ENCODE measurements at places on chromosomes 12 and 14.

GRCh38 chr12:78407722-78408121 lies 456.9 kb upstream of the SYT1 start:
- DNase-seq = no peak

- DNase-seq = no peak
Observed at GRCh38 chr12:111260732-111261131, 108.2 kb downstream of the PHETA1 start.

DNA sequence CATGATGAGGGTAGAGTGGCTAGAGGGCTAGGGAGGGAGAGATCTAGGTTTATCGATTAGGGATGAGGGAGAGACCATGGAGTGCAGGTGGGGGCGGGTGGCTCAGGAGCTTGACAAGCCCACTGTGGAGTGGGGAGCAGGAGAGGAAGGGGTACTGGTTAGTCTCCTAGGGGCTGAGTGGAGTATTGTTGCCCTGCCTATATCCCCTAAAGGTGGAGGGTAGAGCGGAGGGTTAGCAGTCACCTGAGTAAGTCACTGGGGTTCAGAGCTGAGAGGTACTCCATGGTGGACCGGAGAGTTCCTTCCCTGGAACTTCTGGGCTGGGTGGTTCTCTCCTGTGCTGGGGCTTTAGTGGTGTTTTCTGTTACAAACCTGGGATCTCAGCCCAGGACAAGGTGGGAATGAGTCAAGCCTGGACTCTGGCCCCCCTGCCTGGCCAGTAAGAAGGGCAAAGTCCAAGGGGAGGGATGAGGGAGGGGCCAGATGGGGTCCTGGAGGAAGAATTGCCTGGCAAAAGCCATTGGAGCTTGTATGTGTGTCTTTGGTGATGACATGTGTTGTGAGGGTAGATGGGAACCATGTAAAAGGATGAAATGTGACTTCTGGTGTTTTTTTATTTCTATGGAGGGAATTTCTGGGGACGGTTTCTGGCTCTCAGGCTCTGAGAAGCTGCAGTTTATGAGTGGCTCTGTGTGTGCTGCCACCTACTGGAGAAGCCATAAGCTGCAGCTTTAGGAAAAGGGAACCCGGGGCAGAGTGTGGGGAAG lies at the start of gene CIDEB:
Gene CIDEB, minus strand, starts transcription at position 403 of the 767 bp plus-strand sequence. Its CDS starts 119 bp downstream, at position 284.
- DNase-seq = peak; percentile 50

DNA sequence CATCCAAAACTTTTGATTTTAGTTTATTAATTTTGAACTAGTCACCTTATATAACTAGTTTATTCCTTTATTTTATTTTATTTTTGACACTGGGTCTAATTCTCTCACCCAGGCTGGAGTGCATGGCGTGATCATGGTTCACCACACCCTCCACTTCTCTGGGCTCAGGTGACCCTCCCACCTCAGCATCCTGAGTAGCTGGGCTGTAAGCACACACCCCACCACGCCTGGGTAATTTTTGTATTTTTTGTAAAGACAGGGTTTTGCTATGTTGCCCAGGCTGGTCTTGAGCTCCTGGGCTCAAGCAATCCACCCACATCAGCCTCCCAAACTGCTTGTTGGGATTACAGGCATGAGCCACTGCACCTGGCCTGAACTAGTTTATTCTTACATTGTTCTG lies 17.3 kb downstream of the PCNX1 start:
- DNase-seq = no peak

GRCh38 chr12:58034311-58034710 lies 92.9 kb downstream of the ATP23 start:
- peak; percentile 33 for DNase-seq

DNA sequence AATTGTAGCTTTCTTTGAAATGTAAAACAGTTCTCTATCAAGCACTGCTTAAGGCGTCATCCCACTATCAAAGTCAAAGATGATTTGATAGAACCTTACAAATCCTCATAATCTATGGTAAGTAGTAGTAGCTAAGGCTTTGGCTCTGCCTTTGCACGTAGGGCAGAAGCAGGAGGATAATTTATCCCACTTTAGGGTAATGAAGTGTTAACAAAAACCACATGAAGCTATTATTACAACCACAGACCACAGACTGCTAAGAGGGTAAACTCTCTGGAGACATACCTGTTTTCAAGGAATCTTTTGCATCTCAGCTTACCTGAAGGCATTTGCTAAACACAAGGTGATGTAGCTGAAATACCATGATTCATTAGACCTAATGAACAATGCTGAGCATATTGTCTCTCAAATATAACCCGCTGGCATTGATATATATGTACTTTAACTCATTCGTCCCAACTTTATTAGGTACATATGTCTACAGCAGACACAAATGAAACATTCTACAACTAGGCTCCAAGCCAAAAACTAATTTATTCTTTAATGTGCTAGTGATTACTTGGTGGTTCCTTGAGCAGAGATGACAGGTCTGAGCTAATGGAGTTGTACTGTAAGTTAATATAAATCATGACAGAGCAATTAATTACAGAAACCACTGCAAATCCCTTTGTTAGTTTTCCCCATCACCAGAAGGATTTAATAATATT lies 368.8 kb downstream of the ETNK1 start:
- DNase-seq = no peak

DNA sequence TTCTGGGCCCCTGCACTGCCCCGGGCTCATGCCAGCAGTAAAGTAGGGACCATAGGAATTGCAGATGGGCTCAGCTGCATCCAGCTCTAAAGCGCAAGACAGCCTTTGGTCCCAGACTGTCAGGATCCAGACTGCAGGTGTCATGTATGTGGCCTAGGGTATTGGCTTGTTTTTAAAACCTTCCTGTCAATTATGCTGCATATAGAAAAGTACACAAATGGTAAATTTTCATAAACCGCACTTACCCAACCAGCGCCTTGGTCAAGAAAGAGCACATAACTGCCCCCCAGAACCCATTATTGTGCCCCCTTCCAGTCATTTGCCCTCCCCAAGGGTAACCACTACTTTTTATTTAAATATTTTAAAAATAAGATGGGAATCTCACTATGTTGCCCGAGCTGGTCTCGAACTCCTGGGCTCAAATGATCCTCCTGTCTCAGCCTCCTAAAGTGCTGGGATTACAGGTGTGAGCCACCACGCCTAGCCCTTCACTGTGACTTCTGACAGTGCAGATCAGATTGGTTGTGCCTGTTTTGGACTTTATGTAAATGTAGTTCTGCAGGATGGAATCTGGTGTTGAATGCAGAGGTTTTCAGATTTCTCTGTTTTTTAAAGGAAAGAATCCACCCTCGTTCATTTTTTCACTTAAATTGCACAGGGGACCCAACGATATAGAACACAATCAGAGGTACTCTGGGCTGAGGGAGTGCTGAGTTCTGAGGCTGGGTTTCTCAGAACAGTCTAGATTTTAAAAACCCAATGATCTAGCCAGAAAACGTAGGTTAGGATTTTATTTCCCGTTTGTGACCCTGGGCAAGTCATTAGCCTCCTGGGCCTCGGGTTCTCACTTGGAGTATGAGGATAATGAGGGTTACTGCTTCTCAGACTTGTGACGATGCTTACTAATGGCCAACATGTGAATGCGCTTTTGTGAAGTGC lies 6.7 kb downstream of the NR4A1 start:
- no peak for DNase-seq

GRCh38 chr12:99948370-99948769 lies 36.4 kb downstream of the ANKS1B start:
- DNase-seq = no peak

- no peak for DNase-seq
Observed at GRCh38 chr14:30462358-30462757, 96.6 kb upstream of the G2E3 start.

DNA sequence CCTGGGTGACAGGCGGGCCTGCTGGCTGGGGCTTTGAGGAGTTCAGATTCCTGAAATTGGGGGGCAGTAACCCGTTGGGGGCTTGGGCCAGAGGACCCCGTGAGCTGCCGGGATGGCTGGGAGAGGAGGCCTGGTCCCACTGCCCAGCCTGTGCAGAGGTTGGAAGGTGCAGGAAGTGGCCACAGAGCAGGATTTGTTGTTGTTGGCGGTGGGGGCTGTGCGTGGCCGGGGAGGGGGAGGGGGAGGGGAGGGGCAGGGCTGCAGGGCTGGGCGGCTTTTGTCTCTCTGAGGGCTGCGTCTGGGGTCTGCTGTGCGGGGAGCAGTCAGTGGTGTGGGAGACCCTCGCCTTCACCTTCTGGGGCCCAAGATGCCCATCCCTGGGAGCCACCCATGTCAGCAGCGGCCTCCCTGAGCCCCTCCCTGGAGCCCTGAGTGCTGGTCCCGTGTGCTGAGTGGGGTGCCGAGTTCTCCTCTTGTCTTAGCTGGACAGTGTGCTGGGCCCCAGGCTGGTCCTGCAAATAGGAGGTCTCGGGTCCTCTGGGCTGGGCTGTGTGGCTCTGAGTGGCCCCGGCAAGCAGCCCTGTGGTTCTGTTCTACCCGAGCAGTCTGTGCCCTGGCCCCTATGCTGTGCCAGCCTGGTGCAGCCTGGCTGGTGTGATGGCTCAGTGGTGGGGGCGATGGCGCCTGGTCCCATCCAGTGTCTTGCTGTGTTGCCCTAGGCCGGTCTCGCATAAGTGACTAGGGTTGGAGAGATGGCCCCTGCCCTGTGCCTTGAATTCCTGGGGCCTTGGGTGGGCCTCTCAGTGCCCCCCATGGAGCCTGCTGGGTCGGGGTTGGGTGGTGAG lies 10.3 kb downstream of the KIF26A start:
- no peak for DNase-seq

DNA sequence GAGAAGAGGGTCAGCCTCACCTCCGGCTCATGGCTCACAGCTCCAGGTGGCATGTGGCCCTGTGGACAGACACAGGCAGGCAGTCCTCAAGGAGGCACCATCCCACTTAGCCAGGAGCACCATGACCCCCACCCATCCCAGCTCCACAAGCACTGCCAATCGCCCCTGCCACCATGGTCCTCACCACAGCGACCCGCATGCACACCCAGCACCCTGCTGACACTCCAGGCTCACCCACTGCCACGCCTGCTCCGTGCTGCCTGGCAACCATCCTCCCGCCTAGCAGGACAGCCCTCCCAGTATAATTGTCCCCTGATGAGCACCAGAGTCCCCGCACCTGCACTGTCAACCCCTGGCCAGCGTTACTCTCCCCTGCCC lies 50.9 kb downstream of the TRPV4 start:
- DNase-seq = no peak

DNA sequence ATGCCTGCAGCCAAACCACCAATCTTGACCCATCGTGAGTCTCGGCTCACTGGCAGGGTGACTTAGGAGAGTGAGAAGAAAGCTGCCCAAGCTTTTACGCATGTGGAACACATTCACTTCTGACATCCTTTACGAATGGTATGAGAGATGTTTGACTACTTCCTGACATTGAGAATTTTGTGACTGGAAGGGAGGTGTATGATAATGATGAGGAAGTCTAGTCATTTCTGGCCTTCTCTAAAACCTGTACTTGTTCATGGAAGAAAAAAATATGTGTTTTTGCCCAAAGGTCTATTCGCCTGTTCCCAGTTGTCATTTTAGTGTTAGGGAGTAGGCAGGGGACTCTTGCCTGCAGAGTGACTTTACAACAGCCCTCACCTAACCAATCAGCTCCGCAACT lies 227.2 kb upstream of the ATP2B1 start:
- no peak for DNase-seq

GRCh38 chr12:110312581-110313360 lies 31.7 kb downstream of the ATP2A2 start:
- DNase-seq = no peak

DNA sequence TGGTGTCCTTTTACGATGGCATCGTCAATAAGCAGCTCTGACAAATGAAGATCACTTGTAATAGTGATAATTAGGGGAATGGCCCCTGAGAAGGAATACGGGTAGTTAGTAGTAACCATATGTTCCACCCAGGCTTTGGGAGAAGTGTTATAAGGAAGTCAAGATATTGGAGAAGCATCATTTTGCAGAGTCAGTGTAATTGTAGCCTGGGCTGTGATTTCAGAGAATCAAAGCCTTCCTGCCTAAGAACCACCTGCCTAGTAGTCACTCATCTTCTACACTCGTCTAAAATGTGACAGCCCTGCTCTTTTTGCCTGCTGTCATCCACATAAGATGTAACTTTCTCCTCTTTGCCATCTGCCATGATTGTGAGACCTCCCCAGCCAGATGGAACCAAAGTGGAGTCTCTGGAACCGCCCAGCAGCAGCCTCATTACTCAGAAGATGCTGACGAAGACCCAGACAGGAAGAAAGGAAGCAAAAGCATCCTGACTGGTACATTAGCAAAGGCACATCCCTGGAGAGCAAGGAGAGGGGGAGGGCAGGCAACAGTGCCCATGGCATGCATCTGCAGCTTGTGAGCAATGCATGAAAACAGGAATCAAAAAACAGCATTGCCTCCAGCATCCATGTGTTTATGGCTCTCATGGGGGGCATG lies 12.6 kb upstream of the EDDM3A start:
- DNase-seq = no peak

DNA sequence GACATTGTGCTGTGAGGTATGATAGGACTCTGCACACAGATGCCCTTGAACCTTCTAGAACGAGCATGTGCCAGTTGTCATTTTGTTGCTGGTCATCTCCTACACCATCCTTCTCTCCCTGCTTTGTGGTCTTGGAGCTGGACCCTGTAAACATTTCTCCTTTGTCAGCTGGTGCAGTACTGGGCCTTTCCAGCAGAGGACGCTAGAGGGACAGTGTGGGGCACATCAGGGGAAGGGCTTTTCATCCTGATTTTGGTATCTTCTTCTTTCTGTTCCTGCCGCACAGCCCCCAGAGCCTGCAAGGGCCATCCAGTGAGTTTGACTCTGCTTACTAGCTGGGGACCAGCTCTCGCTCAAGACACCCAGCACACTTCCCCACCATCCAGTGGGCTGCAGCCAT lies 484.6 kb downstream of the AACS start:
- no peak for DNase-seq

DNA sequence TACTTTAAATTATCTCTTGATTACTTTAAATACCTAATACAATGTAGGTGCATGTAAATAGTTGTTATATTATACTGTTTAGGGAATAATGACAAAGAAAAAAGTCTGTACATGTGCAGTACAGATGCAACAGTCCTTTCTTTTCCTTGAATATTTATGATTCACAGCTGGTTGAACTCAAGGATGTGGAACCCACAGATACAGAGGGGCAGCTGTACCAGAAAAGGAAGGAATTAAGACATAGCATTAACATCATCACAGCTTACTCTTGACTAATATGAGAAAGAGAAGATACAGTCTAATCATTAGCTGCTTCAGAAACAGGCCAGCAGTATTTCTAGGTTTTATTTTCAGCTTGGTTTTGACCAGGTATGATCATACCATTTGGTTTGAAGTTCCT lies 34.7 kb upstream of the AP4S1 start:
- no peak for DNase-seq

Data from AML-193 (cell line).